ENCODE measurements at places on chromosomes 3 and 15.

DNA sequence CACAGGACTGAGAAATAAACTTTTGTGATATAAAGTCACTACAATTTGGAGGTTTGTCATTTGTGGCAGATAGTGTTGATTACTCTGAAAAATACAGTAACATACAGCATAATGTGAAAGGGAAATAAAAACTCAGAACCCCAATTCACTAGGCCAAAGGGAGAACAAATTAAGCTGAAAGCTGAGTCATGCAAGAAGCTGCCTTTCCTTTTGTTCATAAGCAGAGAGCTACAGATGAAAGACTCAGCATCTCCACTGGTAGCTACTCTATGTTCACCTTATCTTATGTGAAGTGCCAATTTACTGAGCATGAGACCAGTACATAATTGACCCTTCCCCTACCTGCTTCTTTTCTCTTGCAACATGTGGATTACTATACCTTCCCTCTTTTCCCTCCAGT lies 19.3 kb upstream of the SLTM start:
- peak; percentile 12 for DNase-seq

DNA sequence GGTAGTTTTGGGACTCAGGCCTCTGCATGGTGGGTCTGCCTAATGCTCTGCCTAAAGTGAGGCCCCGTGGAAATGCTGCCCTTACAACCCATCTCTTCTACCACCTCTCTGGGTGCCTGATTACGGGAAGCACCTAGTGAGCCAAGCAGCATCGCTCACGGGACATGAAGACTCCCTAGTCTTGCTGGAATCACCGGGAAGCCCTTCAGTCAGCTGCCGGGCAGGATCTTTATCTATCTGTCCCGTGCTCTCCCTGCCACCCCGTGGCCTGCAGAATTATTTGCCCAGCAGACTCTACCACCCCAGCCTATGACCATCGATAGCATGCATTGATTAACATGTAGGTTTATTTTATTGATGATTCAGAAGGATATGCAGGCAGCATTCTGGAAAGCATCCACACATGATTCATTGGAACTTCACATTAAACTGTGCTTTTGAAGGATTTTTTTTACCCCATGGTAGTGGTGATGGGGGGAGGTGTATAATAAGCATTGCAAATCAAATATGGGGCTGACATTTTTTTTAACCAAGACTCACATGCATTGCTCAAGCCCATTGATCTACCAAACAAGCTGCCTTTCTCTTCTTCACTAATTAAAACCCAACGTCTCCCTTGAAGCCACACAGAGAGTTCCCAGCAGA lies 63.1 kb downstream of the ATP2B2 start:
- DNase-seq, result no peak

DNA sequence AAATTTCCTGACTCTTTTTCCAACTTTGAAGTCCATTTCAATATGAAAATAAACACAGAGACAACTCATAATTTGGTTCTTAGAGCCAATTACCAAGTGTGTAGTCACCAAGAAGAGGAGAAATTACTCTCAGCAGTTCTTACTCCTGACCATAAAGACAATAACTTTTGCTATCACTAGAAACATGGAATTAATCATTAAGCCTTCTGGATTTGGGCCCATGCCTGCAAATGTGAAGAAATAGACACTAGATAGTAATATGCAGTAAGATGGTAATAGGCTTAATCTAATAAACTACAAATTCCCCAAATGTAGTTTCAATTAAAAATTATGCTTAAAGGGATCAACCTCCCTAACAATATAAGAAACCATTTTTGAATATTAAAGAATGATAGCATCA lies 185.1 kb upstream of the AGTR1 start:
- no peak for DNase-seq

- DNase-seq, result no peak
These were observed 11.6 kb downstream of the ETV5 start for GRCh38 chr3:186097317-186097662.

DNA sequence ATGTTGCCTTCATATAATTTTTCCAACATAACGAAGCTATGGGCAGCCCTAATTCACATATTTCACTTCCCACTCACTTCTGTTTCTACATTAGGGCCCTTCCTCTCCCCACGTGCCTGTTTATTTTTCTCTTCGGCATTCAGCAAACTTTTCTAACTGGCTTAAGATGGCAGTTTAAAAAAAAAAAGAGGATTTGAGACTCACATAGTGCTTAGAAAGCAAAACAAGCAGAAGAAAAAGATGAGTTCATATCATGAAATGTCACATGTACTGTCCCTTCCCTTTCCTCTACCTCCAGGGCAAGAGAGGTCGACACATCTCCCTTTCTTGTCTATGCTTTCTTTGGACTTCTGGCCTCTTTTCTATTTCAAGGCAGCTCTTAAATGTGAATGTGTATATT lies 30.6 kb downstream of the SLC49A4 start:
- no peak for DNase-seq

DNA sequence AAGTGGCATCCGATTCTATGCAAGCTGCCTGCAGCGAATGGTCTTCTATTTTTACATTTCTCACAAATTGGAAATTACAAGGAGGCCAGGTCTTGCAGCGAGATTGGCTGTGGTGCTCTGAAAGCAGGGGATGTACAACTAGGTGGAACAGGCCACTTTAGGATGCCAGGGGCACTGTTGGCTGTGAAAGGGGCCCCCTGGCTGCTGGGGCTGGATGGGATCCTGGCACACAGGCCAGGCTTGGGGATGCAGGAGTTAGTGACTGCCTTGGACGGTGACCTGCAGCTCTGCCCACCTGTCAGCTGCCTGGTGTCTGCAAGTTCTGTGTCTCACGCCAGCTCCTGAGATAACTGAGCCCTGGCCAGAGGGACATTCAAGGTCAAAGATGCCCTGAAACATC lies 4.6 kb downstream of the SLC6A1 start:
- DNase-seq, result no peak

- no peak for DNase-seq
These were observed 112.9 kb downstream of the PDZRN3 start for GRCh38 chr3:73511571-73512525.

DNA sequence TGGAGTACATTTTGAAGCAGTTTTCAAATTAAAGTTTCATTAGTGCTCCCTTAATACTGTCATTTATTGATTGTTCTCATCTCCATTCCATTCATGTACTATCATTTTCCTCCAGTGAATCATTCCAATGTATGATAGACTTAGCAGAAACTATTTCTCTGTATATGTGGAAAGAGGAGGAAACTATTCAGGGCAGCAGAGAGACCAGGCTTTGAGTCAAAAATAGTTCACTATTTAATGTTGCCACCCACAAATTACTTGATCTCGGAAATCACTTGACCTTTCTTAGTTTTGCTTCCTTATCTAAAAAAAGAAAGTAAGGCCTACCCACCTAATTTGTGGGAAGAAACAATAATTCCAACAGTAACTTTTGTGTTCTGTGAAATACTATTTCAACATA lies 610.5 kb upstream of the ZNF385D start:
- no peak for DNase-seq

- no peak for DNase-seq
These were observed 8.6 kb upstream of the ZNF148 start for GRCh38 chr3:125383744-125384143.

- no peak for DNase-seq
These were observed 150.5 kb upstream of the SLC2A2 start for GRCh38 chr3:171177056-171177455.

- no peak for DNase-seq
These were observed 103.0 kb downstream of the CORO2B start for GRCh38 chr15:68681836-68682235.

GRCh38 chr3:12158387-12159226 lies at the start of gene TIMP4:
Gene TIMP4 (minus strand): TSS chr3:12158912. CDS start chr3:12158840, 72 bp downstream.
- DNase-seq, result no peak

DNA sequence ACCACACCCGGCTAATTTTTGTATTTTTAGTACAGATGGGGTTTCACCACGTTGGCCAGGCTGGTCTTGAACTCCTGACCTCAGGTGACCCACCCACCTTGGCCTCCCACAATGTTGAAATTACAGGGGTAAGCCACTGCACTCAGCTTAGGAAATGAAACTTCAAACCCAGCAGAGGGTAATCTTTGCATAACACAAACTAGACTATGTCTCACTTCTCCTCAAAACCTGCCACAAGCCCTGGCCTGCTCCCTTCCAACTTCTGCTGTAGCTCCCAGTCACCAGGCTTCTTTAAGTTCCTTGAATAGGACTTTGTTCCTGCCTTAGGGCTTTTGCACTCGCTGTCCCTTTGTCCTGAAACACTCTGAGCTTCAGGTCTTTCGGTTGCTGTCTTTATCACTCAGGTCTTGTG lies 39.2 kb upstream of the SEMA4B start:
- DNase-seq, result no peak

DNA sequence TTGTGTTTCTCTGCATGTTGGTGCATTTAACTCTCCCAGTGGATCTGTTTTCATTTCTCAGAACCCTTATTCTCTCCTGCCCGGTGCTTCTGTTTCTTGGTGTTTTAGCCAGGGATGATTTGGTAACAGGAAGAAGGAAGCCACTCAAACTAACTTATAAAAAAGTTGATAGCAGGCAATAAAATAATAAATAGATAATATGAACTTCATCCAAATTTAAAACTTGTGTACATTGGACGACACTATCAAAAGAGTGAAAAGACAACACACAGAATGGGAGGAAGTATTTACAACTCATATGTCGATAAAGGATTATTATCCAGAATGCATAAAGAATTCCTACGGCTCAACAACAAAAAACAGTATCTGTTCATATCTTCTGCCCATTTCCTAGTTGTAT lies 37.3 kb upstream of the CHRNA7 start:
- no peak for DNase-seq

- no peak for DNase-seq
These were observed 11.4 kb downstream of the ENTPD3 start for GRCh38 chr3:40398346-40398745.

Data from activated CD4-positive, alpha-beta T cell treated with anti-CD3 and anti-CD28 coated beads, Interleukin-2, Interleukin-4, amounts not matched to agents 100 ng/mL and 50 ng/mL, durations not matched to agents 16 hours and 8 hours (primary cell).